ENCODE measurements at places on chromosomes 11 and 22.

GRCh38 chr22:30989474-30989873, 20.4 kb downstream of the TUG1 start:
- DNase-seq = no peak

- DNase-seq = peak; percentile 65
These were observed 88.4 kb downstream of the UBASH3B start for GRCh38 chr11:122743949-122744348.

GRCh38 chr22:45612451-45612901, 59.2 kb upstream of the ATXN10 start:
- DNase-seq = no peak

GRCh38 chr22:39414886-39415285, 15.3 kb downstream of the TAB1 start:
- DNase-seq = no peak

- no peak for DNase-seq
These were observed 351.9 kb downstream of the ETS1 start for GRCh38 chr11:128235426-128235825.

- DNase-seq = no peak
These were observed 69.9 kb downstream of the PACSIN2 start for GRCh38 chr22:42945027-42945426.

DNA sequence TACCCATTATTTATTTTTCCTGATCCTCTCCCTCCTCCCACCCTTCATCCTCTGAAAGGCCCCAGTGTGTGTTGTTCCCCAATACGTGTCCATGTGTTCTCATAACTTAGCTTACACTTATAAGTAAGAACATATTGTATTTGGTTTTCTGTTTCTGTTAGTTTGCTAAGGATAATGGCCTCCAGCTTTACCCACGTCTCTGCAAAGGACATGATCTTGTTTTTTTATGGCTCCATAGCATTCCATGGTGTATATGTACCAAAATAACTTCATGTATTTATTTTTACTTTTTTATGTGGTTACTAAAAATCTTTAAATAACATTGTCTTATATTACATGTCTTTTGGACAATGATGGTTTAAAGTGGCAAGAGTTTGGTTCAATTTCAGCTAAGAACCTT, 15.2 kb downstream of the PDGFD start:
- no peak for DNase-seq

- no peak for DNase-seq
These were observed 39.3 kb downstream of the LRP5 start for GRCh38 chr11:68351450-68352275.

GRCh38 chr22:33620085-33620484, 300.2 kb downstream of the LARGE1 start:
- DNase-seq = no peak

- DNase-seq = no peak
These were observed 4.1 kb downstream of the RTCB start for GRCh38 chr22:32407936-32408335.

DNA sequence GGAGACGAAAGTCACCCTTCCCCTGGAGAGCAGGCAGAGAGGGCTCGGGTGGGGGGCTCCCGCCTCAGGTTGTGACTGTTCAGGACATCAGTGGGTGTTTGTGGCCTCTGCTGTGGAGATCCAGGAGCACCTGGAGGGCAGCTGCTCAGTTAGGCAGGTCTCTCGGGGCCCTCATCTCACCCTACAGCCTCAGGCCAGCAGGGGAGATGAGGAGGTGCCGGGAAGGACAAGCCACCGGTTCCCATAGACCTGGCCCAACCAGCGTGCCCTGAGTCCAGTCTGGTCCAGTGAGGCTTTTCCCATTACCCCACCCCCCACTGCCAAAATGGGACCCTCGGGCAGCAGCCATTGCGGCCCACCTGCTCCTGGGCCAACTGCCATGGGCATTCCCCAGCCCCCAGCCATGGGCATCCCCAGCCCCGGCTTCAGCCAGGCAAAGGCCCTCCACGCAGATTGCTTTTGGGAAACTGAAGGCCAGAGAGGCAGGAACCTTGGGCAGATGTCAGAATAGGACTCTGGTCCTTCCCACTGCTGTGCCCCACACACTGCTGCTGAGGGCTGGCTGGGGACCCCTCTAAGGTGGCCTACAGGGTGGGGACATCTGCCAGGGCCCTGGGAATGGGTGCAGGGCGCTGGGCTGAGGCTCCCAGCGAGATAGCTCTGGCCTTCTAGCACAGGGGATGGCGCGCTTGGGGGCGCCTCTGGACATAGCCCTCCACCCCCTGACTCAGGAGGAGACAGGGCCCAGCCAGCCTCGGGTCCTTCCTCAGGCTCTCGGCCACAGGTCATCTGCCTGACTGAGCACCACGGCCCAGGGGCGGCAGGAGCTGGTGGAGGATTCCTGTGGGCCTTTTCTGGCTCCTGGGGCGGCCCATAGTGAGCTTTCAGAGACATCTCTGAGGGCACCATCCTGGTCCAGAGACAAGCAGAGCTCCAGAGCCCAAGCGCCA, 4.8 kb downstream of the PIM3 start:
- no peak for DNase-seq

GRCh38 chr11:46243796-46244109, 33.7 kb upstream of the CREB3L1 start:
- DNase-seq = no peak

- DNase-seq = no peak
These were observed 79.3 kb upstream of the GALNT18 start for GRCh38 chr11:11701070-11701469.

- DNase-seq = no peak
These were observed 495 bp downstream of the HYOU1 start for GRCh38 chr11:119056421-119056999.

- no peak for DNase-seq
These were observed 7.1 kb downstream of the NLRX1 start for GRCh38 chr11:119175493-119176077.

DNA sequence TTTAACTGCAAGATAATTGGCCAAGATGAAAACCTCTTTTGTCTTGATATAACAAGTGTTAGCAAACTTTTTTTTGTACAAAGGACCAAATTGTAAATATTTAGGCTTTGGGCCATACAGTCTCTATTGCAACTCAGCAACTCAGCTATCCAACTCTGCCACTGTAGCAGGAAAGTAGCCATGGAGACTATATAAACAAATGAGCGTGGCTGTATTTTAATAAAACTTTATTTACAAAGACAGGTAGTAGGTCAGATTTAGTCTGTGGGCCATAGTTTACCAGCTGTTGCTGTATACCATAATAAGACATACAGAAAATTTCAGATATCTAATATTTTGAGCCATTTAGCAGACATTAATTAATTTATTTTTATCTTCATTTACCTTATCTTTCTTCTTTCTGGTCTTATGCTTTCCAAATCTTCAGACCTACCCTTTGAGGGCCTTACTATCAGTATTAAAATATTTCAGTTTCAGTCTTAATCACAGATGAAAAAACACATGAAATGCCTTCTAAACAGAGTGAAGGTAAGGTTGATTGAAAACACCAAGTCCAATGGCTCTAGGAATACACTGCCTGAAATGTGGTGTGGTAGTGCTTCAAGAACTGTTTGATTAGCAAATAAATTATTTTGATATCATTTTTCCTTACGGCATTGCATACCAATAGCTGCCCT, 256.9 kb upstream of the CTSC start:
- DNase-seq = no peak

DNA sequence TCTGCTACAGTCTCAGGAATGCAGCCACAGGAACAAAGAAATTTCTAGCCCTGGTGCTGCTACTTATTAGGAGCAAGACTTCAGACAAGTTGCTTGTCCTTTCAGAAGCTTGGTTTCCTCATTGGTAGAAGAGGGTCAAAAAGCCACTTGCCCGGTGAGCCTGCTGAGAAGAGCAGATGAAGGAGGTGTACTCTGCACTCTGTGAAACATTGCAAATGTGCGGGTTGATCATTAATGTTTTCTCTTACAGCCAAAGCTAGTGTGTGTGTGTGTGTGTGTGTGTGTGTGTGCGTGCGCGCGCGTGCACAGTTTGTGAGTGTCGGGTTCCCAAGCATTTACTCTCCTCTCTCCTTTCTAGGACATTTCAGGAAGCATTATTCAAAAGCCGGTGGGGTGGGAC, 86.3 kb upstream of the NNMT start:
- no peak for DNase-seq

GRCh38 chr11:12512826-12513395, 135.5 kb downstream of the PARVA start:
- DNase-seq = no peak

DNA sequence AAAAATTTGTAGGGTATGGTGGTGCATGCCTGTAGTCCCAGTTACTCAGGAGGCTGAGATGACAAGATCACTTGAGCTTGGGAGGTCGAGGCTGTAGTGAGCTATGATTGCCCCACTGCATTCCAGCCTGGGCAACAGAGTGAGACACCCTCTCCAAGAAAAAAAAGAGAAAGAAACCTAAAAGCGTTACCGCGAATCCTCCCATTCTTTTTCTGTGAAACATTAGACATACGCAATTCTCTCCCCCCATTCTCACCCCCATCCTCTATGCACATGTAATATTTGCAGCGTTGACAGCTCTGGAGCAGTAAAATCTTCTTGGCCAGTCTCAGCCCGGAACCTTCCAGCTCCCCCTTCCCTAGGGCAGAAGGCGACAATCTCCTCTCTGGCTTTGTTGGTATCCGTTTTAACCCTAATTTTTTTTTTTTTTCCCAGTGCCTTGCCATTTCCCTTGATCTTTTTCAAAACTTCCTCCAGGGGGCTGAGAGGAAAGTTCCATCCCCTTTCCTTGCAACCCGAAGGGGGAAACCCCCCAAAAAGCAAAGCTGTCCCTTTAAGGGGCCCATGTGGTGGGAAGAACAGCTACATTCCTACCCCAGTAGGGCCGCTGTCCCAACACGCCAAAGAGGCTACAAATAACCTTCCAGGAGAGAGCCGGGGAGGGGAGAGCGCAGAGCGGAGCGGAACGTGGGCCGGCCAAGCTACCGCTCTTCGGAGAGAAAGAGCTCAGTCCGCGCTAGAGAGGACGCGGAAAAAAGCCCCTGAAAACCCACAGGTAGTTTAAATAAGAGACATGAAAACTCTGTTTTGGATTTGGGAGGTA, 1.9 kb downstream of the LRP4 start:
- DNase-seq = no peak

GRCh38 chr11:17602105-17603001, 55.3 kb downstream of the OTOG start:
- no peak for DNase-seq

DNA sequence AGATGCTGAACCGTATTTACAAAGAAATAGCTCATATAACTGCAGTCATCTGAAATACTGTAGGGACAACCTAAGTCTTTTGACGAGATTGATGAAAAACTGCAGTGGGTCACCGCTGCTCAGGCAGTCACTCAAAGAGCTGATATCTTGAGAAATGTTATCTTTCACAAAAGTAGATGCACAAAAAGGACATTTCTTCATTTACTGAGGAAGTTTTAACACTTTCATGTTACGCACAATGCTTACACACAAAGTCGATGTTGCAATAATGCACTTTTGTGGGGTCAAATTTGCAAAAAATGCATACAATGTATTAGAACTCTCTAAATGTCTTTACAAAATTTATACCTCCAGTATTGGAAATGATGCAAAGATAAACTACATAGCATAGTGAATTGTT, 16.2 kb upstream of the OR10V1 start:
- DNase-seq = no peak

GRCh38 chr22:46050451-46050845, 73.5 kb upstream of the WNT7B start:
- no peak for DNase-seq

- DNase-seq = no peak
These were observed 24.1 kb downstream of the ADAMTS15 start for GRCh38 chr11:130472434-130472961.

GRCh38 chr11:76406359-76406758, 25.2 kb downstream of the GVQW3 start:
- no peak for DNase-seq

- no peak for DNase-seq
These were observed 113.6 kb downstream of the KCNQ1OT1 start for GRCh38 chr11:2586087-2586792.

DNA sequence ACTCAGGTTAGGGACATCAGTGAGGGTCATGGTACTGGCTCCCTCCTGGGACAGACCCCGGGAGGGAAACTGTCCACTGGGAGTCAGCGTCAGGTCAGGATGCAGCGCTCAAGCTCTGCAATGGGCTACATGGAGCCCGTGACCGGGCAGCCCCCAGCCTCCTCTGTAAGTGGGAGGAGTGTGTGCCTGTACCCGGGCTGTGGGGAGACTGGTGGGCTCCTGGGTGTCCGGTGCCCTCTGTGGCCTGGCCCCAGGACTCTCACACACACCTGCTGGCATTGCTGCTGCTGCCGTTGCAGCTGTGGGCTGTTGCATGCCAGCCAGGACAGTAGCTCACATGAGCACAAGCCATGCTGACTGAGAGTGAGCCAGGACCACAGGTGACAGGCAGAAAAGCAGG, 630.3 kb downstream of the TBC1D22A start:
- no peak for DNase-seq

GRCh38 chr22:37229805-37230672, 14.0 kb downstream of the RAC2 start:
- peak; percentile 78 for DNase-seq

GRCh38 chr22:44575381-44576268, 77.6 kb upstream of the RTL6 start:
- no peak for DNase-seq

- no peak for DNase-seq
These were observed 125.9 kb upstream of the SYT13 start for GRCh38 chr11:45412051-45412471.

GRCh38 chr11:46272816-46273427, 4.5 kb upstream of the CREB3L1 start:
- DNase-seq = no peak

GRCh38 chr11:101397979-101398378, 185.8 kb downstream of the TRPC6 start:
- no peak for DNase-seq

GRCh38 chr11:66042227-66042995, 6.5 kb downstream of the GAL3ST3 start:
- DNase-seq = no peak

DNA sequence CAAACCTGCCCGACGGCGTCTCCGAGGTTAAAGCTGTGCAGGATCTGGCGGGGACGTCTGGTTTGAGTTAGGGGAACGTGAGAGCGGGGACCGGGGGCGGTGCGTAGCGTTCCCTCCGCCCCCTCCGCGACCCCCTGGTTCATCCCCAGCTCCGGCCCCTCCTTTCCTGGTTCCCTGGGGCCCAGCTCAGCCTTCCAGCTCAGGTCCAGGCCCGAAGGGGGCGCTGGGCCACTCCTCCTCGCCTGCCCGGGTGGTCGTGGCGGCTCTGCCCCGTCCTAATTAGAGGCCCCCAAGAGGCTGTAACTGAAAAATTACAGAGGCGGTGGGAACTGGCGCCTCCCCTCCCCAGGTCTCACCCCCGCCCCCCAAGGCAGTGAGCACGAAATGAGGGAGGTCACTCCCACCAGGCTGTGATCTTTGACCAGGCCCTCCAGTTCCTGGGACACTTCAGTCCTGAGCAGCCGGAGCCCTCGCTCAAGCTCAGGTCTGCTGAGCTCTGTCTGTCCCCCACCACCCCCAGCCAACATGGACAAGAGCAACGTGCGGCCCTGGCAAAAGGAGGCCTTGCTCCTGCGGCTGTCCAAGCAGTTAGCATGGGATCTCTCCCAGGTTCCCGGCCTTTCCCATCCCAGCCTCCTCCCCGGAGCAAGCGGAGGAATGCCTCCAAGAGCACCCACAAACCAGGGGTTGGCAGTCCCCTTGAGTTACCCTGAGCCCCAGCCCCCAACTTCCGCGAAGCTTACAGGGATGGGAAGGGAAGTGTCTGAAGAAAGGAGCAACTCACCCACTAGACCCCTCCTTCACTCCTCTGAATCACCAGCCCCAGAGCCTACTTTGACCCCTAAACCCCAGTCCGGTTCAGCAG, 3.3 kb downstream of the CD248 start:
- DNase-seq = no peak

- DNase-seq = no peak
These were observed 68.2 kb downstream of the CASP12 start for GRCh38 chr11:104830080-104830479.

GRCh38 chr22:17101475-17102296, 16.9 kb downstream of the IL17RA start:
- no peak for DNase-seq

Measured in stimulated activated CD4-positive, alpha-beta T cell treated with anti-CD3 and anti-CD28 coated beads, Interleukin-1b, Interleukin-23, amount 100 ng/mL, for 1 hour (primary cell).